ENCODE measurements at places on chromosomes 6 and 20. TPM values are rescaled to one million over a fixed set of nuclear protein-coding genes. Genes with fewer than 3 reads are reported as not detected.
A peak's percentile ranks its signal among the peaks of the same experiment; 100 is the strongest.

TAGAP gene
- 82.6 TPM for total RNA-seq

GRCh38 chr20:47280228-47280627 is 76.3 kb downstream of the ZMYND8 start:
- peaks cover 39% of the 10 kb centered on the region for H3K36me3 ChIP-seq
- no peaks in the 10 kb centered on the region for H3K27me3 ChIP-seq
- H3K4me3 ChIP-seq = no peak overlapping the region
- peaks cover 19% of the 10 kb centered on the region for H3K4me1 ChIP-seq
- no peak overlapping the region for H3K27ac ChIP-seq

DNA sequence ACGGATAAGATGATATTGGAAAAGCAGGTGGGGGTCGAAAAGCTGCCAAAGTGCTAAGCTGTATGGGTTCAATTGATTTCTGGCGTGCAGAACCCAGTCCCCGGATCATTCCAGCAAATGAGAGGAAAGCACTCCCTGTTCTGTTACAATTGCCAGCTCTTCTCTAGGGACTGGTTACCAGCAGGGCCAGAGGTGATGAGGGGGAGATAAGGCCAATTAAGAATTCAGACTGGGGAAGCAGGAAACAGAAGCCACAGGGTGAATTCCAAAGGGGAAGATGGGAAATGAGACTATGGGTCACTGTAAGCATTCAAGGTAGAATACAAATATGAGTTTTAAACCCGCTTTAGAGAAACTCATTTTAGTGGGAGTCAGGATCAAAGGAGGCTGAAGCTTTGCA is 349.4 kb upstream of the MAP3K7 start:
- peaks cover 8% of the 10 kb centered on the region for H3K27me3 ChIP-seq
- no peak overlapping the region for H3K4me3 ChIP-seq
- no peak overlapping the region for H3K27ac ChIP-seq
- peaks cover 5% of the 10 kb centered on the region for H3K4me1 ChIP-seq
- no peaks in the 10 kb centered on the region for H3K36me3 ChIP-seq
- no peak for DNase-seq

DNA sequence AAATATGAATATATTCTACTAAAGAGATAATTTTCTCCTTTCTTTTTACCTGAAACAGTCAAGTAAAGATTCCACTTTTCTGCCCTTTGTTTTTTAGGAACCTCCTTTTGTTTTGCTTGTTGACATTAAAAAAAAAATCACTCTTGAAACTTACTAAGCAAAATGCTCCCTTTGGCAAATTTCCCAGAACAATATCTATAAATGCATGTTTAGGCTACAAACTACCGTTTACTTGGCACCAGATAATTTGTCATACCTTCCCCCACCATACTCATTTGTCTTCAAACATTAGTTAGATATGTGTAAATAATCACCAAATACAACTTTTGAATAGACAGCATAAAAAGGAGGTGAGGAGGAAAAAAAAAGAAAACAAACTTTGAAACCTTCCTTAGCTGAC is 604.7 kb downstream of the RFPL4B start:
- DNase-seq = no peak
- H3K4me1 ChIP-seq = no peaks in the 10 kb centered on the region
- H3K4me3 ChIP-seq = no peak overlapping the region
- no peaks in the 10 kb centered on the region for H3K36me3 ChIP-seq

- no peaks in the 10 kb centered on the region for H3K4me1 ChIP-seq
- no peaks in the 10 kb centered on the region for H3K36me3 ChIP-seq
- H3K4me3 ChIP-seq = no peak overlapping the region
- DNase-seq = no peak
These were observed 327.2 kb downstream of the HTR1B start for GRCh38 chr6:77136086-77136485.

GRCh38 chr6:137867685-137868509 is 838 bp downstream of the TNFAIP3 start:
- H3K4me3 ChIP-seq = peak overlapping the region; percentile 89
- peaks cover 61% of the 10 kb centered on the region for H3K36me3 ChIP-seq
- no peaks in the 10 kb centered on the region for H3K27me3 ChIP-seq

DNA sequence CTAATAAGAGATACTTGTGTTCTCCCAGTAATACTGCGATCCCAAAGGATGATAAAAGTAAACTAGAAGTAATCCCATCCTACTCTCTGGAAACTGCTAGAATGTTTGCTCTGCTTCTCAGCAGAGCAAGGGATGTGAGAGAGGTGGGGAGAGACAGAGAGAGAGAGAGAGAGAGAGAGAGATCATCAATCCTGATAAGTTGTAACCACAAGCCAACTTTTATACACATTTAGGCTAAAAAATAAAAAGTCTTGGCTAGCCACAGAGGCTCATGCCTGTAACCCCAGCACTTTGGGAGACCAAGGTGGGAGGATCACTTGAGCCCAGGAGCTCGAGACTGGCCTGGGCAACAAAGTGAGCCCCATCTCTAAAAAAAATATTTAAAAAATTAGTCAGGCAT is 16.0 kb upstream of the TRIM38 start:
- H3K4me3 ChIP-seq = no peak overlapping the region
- peaks cover 2% of the 10 kb centered on the region for H3K36me3 ChIP-seq
- DNase-seq = no peak
- peaks cover 18% of the 10 kb centered on the region for H3K4me1 ChIP-seq

DNA sequence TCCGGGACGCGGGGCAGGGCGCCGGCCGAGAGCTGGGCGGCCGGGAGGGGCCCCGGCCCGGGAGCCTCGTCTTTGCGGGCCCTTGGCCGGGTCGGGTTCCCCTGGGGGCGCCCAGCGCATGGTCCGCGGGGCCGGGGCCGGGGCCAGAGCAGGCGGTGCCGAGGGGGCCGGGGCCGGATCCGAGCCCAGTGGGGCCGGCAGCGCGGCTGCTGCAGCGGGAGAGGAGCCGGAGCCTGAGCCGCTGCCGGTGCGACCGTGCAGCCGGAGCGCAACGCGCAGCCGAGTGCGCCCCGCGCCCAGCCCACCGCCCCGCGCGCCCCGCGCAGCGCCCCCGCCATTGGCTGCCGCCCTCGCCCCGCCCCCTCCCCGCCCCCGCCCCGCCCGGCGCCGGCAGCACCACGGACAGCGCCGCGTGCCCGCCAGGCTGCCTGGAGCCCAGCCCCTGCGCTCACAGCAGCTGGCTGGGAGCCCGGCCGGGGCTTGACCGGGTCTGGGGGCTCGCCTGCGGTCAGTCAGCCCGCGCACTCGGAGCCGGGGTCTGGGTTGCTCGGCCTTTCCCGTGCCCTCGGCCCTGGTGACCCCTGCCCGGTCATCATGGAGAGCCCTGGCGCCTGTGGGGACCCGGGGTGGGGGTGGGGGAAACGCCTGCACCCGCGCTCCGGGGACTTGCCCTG is at the start of gene HRH3:
HRH3 (minus strand) TSS at position 287 of the 674 bp plus-strand sequence. CDS start 308 bp downstream, outside the sequence.
- DNase-seq = peak; percentile 31
- H3K4me3 ChIP-seq = peak within 1 kb of the TSS; percentile 9
- peaks cover 49% of the 10 kb centered on the region for H3K27me3 ChIP-seq

- H3K27ac ChIP-seq = no peak overlapping the region
- H3K27me3 ChIP-seq = peaks cover 3% of the 10 kb centered on the region
- no peak for DNase-seq
- H3K36me3 ChIP-seq = no peaks in the 10 kb centered on the region
- H3K4me3 ChIP-seq = no peak overlapping the region
These were observed 40.5 kb downstream of the TGM6 start for GRCh38 chr20:2421247-2421646.

DNA sequence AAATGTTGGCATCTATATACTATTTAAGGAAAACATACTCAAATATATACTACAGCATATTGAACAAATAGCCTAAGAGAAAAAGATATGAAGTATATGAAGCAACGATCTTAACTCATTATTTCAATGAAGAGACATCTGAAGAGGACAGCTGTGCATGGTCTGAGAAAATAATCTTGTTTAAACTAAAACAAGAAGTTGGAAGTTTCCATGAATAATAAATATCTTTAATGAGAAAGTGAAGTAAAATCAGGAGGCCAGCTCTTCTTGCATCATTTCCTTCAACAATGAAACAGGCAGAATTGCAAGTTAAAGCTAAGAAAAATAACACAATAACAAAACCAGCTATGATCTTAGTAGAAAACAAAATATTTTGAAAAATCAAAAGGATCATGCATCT is 1265.4 kb upstream of the MAP3K7 start:
- DNase-seq = no peak
- H3K4me3 ChIP-seq = no peak overlapping the region
- no peak overlapping the region for H3K27ac ChIP-seq
- H3K4me1 ChIP-seq = no peaks in the 10 kb centered on the region
- no peaks in the 10 kb centered on the region for H3K36me3 ChIP-seq

GRCh38 chr20:63854766-63855362 is 6.4 kb upstream of the ABHD16B start:
- H3K4me1 ChIP-seq = peaks cover 40% of the 10 kb centered on the region
- H3K27ac ChIP-seq = no peak overlapping the region
- no peaks in the 10 kb centered on the region for H3K36me3 ChIP-seq
- H3K4me3 ChIP-seq = no peak overlapping the region
- no peak for DNase-seq
- H3K27me3 ChIP-seq = peaks cover 3% of the 10 kb centered on the region

- DNase-seq = no peak
- no peak overlapping the region for H3K4me3 ChIP-seq
- no peaks in the 10 kb centered on the region for H3K36me3 ChIP-seq
- peaks cover 16% of the 10 kb centered on the region for H3K27me3 ChIP-seq
These were observed 153.1 kb upstream of the INSM1 start for GRCh38 chr20:20214757-20215275.

- no peaks in the 10 kb centered on the region for H3K36me3 ChIP-seq
- H3K27me3 ChIP-seq = no peaks in the 10 kb centered on the region
- H3K27ac ChIP-seq = no peak overlapping the region
- DNase-seq = no peak
- H3K4me3 ChIP-seq = no peak overlapping the region
- peaks cover 2% of the 10 kb centered on the region for H3K4me1 ChIP-seq
These were observed 99.0 kb downstream of the GMPR start for GRCh38 chr6:16337295-16337975.

DNA sequence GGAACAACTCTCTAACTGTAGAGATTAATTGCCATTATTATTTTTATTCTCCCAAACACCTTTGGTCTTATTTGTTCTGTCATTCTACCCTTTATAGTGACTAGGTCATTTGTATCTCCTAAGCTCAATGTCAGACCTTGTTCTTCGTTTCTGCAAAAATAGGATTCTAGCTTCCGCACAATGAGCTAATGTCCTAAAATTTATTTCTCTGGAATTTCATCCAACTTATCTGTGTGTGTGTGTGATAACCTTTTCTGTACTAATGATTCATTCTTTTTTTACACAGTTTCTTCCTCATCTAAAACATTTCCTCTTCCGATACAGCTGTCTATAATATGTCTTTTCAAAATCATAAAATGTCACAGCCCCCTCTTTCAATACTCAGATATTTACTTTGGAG is 84.5 kb downstream of the DOK5 start:
- H3K27ac ChIP-seq = no peak overlapping the region
- no peak for DNase-seq
- no peak overlapping the region for H3K4me3 ChIP-seq
- peaks cover 2% of the 10 kb centered on the region for H3K4me1 ChIP-seq

DNA sequence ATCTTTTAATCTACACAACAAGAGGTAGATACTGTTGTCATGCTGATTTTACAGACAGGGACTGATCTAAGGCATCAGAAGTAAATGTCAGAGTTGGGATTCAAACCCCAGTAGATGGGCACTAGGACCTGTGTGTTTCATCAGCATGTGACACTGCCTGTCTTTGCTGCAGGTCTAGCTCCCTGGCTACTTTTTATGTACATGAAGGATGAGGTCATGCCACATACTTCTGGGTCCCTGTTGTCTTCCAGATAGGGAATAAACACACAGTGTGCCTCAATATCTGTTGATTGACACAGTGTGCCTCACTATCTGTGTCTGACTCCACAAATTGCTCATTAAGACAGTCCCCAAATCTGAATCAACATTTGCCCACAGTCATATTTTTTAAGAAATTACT is 106.9 kb downstream of the TFAP2B start:
- DNase-seq = no peak
- no peak overlapping the region for H3K4me3 ChIP-seq
- H3K27ac ChIP-seq = no peak overlapping the region
- H3K27me3 ChIP-seq = no peaks in the 10 kb centered on the region
- no peaks in the 10 kb centered on the region for H3K4me1 ChIP-seq

DNA sequence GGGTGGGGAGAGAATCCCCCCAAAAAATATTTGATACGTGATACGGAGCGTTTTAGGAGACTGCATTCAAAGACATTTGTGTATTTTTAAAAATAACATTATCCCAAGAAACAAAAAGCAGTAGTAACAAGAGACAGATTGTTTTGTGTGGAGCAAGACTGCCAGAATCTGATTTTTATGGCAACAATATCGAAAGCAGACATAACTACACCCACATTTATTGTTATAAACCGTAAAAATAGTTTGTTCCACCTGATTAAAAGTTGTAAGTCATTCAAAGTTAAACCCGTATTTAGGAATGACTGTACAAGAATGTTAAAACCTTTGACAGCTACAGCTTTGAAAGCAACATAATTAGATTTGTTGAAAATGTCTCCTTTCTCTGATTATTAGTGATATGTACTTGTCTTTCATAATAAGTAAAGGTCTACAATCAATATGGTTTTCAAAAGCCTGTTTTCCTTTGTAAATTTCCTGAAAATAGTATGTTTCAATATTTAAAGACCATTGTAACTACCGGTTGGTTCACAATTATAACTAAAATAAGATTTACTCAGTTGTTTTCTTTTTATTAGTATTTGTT is 2.7 kb downstream of the EYA4 start:
- H3K27me3 ChIP-seq = peaks cover 41% of the 10 kb centered on the region
- no peak overlapping the region for H3K4me3 ChIP-seq
- H3K27ac ChIP-seq = no peak overlapping the region
- DNase-seq = no peak
- H3K4me1 ChIP-seq = peaks cover 20% of the 10 kb centered on the region
- no peaks in the 10 kb centered on the region for H3K36me3 ChIP-seq

DNA sequence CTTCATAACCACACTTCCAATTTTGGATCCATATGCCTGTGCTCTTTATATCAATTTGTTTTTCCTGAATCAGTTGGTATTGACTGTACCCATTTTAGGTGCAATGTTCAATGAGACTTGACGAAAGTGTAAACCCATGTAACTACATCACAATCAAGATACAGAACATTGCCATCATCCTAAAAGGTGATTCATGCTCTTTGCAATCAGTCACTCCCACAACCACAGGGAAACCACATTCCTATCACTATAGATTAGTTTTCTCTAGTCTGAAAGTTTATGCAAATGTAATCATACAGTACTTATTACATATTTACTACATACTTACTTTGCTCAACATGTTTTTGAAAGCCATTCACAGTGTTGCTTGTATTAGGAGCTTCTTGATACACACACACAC is 167.4 kb downstream of the ADGRG6 start:
- H3K27me3 ChIP-seq = no peaks in the 10 kb centered on the region
- no peak for DNase-seq
- H3K4me3 ChIP-seq = no peak overlapping the region
- H3K4me1 ChIP-seq = no peaks in the 10 kb centered on the region

- H3K36me3 ChIP-seq = no peaks in the 10 kb centered on the region
- no peak overlapping the region for H3K4me3 ChIP-seq
- no peak for DNase-seq
- H3K27me3 ChIP-seq = no peaks in the 10 kb centered on the region
- H3K27ac ChIP-seq = no peak overlapping the region
These were observed 150.4 kb upstream of the HMGN3 start for GRCh38 chr6:79384845-79385244.

- H3K27me3 ChIP-seq = peaks cover 60% of the 10 kb centered on the region
- DNase-seq = peak; percentile 82
- H3K36me3 ChIP-seq = peaks cover 3% of the 10 kb centered on the region
- H3K27ac ChIP-seq = peak overlapping the region; percentile 53
- no peak overlapping the region for H3K4me3 ChIP-seq
These were observed 177.9 kb upstream of the ZNF184 start for GRCh38 chr6:27650620-27651370.

GRCh38 chr6:37987018-37987417 is 167.5 kb downstream of the ZFAND3 start:
- H3K4me3 ChIP-seq = no peak overlapping the region
- H3K27me3 ChIP-seq = no peaks in the 10 kb centered on the region
- DNase-seq = peak; percentile 31
- peaks cover 61% of the 10 kb centered on the region for H3K4me1 ChIP-seq
- H3K27ac ChIP-seq = no peak overlapping the region
- H3K36me3 ChIP-seq = no peaks in the 10 kb centered on the region
